ENCODE measurements at places on chromosomes 2 and 18.

- no peak overlapping the region for H3K27ac ChIP-seq
- no peak for DNase-seq
- no peak overlapping the region for H3K4me3 ChIP-seq
- H3K36me3 ChIP-seq = no peaks in the 10 kb centered on the region
- H3K4me1 ChIP-seq = peaks cover 1% of the 10 kb centered on the region
Observed at GRCh38 chr18:24993628-24994027, 358.3 kb downstream of the ZNF521 start.

GRCh38 chr2:218821605-218822211, 9.9 kb downstream of the PRKAG3 start:
- DNase-seq = no peak
- no peak overlapping the region for H3K4me3 ChIP-seq
- H3K27me3 ChIP-seq = no peaks in the 10 kb centered on the region
- no peaks in the 10 kb centered on the region for H3K36me3 ChIP-seq
- no peak overlapping the region for H3K27ac ChIP-seq

DNA sequence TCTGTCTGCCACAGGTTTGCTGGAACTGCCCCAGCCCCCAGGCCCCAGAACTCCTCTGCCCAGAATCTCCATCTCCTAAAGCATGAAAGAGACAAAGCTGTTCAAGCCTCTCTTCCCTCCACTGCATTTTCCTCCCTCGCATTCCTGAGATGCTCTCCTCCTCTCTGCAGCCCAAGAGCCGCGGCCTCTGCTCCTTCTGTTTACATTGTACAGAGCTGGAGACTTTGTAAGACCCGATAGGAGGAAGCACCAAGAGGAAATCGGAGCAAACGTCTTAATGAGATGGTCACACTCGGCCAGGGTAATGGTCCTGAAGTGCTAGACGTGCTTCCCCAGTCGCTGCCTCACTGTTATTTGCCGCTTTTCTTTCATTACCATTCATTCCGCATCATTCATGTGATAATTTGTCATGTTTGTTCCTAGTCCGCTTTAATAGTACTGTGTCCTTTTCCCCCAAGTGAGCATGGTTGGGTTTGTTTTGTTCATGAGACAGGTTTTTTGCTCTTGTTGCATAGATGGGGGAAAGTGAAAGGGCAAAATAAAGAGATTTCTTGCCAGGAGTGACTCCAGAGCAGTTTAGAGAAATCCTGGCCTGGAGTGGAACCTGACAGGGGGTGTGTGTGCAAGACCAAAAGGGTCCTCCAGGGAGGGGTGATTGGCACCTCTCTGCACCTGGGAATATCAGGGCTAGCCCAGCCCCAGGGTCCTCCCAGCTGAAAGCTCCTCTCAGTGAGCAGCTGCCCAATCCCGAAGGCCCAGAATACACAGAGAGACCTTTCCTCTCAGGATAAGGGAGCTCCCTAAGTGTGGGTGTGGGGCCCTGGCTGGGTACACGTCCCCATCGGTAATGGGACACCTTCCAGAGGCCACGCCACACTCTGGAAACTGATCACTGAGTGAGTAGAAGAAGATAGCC, 44.9 kb upstream of the ID2 start:
- peak overlapping the region; percentile 4 for H3K4me3 ChIP-seq
- peak overlapping the region; percentile 87 for H3K27ac ChIP-seq

DNA sequence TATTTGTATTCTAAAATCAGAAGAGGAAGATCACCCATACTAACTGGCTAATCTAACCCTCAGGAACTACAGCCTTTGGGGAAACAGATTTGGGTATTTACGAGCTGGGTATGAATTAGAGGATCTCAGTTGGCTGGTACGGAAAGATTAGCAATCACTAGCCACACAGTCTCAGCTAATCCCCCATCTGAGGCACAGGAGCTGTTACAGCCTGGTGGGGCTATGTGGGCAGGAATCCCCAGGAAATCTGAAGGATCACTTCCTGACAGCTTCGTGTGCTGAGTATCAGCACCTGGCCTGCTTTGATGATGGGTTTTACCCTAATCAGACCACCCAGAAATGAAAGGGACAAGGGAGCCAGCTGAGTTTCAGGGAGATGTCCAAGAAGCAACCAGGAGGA, 206.3 kb downstream of the AFF3 start:
- peak; percentile 40 for DNase-seq
- no peak overlapping the region for H3K4me3 ChIP-seq
- peaks cover 6% of the 10 kb centered on the region for H3K27me3 ChIP-seq
- H3K36me3 ChIP-seq = no peaks in the 10 kb centered on the region
